Stimulated activated memory B cell treated with anti-CD40 and anti-IgM and Interleukin-4, amounts not matched to agents 10 μg/mL and 1 μg/mL and 100 μg/mL, for 72 hours (primary cell): ENCODE measurements at places on chromosomes 7 and 10.

GRCh38 chr10:75910032-75910431 lies 478.6 kb downstream of the LRMDA start:
- H3K27me3 ChIP-seq, result no peaks in the 10 kb centered on the region
- no peaks in the 10 kb centered on the region for H3K4me1 ChIP-seq
- no peak overlapping the region for H3K27ac ChIP-seq
- H3K4me3 ChIP-seq, result no peak overlapping the region

- H3K27me3 ChIP-seq, result no peaks in the 10 kb centered on the region
- no peaks in the 10 kb centered on the region for H3K4me1 ChIP-seq
- no peak overlapping the region for H3K27ac ChIP-seq
- no peak for ATAC-seq
Measured at GRCh38 chr7:149097088-149097487, 6.6 kb upstream of the ZNF786 start.

- no peak overlapping the region for H3K27ac ChIP-seq
- H3K4me1 ChIP-seq, result peaks cover 12% of the 10 kb centered on the region
- no peak for ATAC-seq
- no peaks in the 10 kb centered on the region for H3K27me3 ChIP-seq
Measured at GRCh38 chr7:69213878-69214277, 384.4 kb upstream of the AUTS2 start.

DNA sequence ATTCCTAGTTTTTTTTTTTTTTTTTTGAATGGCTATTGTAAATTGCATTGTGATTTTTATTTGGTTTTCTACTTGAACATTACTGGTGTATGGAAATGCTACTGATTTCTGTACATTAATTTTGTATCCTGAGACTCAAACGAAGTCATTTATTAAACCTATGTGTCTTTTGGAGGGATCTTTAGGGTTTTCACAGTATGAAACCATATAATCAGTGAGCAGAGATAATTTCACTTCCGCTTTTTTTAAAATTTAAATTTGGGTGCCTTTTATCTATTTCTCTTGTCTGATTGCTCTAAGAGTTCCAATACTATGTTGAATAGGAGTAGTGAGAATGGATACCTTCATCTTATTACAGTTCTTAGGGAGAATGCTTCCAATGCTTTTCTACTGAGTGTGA lies 102.7 kb downstream of the ZWINT start:
- H3K27me3 ChIP-seq, result no peaks in the 10 kb centered on the region
- ATAC-seq, result no peak
- H3K4me3 ChIP-seq, result no peak overlapping the region
- no peaks in the 10 kb centered on the region for H3K36me3 ChIP-seq

GRCh38 chr10:34236931-34237330 lies 578.2 kb downstream of the PARD3 start:
- H3K36me3 ChIP-seq, result no peaks in the 10 kb centered on the region
- H3K4me3 ChIP-seq, result no peak overlapping the region
- no peak overlapping the region for H3K27ac ChIP-seq

GRCh38 chr7:16028636-16029035 lies 342.2 kb upstream of the MEOX2 start:
- H3K4me3 ChIP-seq, result no peak overlapping the region
- H3K36me3 ChIP-seq, result no peaks in the 10 kb centered on the region
- no peak for ATAC-seq
- no peaks in the 10 kb centered on the region for H3K4me1 ChIP-seq
